ENCODE measurements at places on chromosomes 6 and 20.

DNA sequence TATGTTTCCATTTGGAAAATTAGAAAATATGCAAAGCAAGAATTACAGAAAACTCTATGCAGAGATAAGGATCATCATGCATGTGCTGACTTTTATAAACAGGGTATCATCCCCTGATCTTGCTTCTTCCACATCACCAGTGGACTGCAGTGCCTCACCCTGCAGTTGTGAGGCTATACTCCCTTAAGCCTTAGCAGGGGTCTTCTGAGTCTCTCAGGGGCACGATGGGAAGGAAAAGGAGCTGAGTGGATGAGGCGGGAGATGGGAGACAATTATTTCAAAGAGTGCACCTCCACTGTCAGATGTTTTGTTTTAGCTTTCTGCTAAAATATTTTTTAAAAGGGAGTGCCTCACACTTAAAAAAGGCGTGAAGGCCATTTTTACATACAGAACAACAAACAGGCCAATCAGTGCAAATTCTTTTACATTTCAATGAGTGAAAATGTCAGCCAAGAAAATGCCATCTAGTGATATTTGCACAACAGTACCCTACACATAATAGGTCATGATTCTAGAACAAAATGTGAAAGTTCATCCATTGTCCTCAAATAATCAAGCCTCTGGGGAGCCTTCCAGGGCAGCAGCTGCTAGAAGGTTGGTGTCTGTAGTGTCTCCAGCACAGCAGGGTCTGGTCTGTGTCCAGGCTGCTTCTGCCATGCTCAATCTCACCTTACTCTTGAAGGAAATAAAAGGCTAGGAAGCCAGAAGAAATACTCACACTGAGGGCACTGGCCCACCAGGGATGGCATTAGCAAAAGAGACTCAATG, 13.2 kb upstream of the SERPINB9 start:
- DNase-seq = no peak

DNA sequence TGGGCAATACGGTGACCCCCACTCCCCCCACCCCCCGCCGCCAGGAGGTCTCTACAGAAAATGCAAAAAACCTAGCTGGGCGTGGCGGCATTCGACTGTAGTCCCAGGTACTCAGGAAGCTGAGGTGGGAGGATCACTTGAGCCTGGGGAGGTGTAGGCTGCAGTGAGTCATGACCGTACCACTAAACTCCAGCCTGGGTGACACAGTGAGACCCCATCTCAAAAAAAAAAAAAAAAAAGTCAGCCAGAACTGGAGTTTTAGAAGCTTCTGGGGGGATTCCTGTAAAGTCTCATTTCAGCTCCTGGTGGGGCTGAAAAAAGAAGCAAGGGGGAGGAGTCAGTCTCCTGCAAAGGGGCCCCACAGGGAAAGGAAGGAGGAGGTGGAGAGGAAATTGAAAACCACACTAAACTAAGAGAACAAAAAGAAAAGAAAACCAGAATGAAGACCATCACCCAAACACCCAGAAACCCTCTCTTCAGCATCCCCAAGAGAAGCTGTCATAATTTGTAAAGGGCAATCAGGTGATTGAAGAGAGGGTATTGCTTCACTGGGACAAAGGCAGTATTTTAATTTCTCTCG, 50.4 kb downstream of the NOL4L start:
- no peak for DNase-seq

- DNase-seq = no peak
These were observed 12.9 kb upstream of the MROH8 start for GRCh38 chr20:37192137-37192854.

DNA sequence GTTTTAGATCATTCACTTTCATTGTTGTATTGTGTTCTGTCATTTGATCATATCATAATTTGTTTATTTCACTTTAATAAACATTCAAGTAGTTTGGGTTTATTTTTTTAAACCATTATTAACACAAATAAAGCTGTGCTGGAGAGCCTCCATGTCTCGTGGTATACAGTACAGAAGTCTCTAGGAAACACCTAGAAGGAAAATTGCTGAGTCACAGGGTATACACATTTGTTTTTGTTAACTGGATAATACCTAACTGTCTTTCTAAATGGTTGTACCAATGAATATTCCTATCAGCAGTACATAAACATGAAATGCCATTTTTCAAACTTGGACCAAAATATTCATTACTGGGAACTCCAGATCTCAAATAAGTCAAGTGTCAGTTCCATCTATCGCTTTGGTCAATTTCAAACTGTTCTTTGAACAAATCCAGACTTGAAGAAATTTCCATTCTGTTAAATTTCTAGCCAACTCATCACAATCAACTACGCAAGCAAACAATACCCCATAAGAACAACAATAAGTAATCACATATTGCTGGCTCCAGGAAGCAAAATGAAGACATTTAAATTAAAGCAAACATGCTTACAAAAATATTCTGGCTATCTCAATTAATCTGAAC, 138.1 kb downstream of the ATXN1 start:
- DNase-seq = no peak

GRCh38 chr20:44211177-44212039, 837 bp upstream of the OSER1 start:
- no peak for DNase-seq

GRCh38 chr6:54903884-54904283, 57.3 kb downstream of the FAM83B start:
- DNase-seq = no peak

DNA sequence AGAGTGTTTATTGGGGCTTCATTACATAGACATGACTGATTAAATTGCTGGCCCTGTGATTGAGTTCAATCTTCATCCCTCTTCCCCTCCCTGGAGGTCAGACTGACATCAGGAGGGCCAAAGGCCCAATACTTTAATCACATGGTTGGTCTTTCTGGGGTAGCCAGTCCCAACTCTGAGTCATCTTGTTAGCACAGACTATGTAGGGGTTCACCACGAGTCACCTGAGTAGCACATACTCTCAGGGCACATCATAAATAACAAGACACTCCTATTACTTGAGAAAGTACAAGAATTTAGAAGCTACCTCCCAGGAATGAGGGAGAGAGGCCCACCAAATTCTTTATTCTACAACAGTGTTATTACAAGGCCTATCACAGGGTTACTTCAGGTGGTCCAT, 11.3 kb downstream of the GINS1 start:
- no peak for DNase-seq
